ENCODE measurements at places on chromosomes 6 and 20.

DNA sequence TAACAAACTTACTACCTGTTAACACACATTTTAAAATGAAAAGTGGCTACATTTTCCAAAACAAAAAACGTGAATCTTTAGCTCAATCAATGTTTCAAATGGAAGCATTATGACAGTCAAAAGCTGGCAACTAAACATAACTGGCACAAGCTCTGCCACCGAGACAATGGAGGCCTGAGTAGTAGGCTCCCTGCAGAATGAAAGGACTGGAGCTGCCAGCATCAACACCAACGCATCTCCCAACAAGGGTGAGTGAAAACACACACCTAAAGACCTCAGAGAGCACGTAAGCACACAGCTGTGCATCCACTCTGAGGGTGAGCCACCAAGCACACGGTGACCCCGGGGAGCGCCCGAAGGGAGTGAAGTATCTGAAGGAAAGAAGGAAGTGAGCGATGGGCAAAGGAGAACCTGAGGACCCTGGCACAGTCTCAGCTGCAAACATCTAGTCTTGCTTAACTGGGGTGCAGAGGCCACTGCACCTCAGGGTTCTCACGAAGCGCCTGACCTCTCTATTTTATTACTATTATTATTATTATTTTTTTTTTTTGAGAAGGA, 1.6 kb upstream of the ADRM1 start:
- no peak for DNase-seq

DNA sequence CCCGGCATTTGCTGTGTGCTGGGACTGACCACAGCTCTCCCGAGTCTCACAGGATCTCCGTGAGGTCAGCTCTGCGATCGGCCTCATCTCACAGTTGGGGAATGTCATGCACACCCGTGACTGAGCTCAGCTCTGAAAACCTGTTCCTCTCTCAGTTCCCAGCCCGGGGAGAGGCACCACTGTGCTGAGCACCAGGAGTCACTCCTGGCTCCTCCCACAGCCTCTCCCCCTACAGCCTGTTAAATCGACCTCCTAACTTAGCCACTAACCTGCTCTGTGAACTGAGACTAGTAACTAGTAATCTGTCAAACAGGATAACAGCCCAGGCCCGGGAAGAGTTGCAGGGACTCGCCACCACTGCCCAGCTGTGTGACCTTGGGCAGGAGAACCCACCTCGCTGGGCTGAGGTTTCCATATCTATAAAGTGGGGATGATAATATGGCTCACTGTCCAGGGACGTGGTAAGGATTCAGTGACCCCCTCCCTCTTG, 20.1 kb upstream of the NOL4L start:
- DNase-seq: no peak

- DNase-seq: peak; percentile 32
These were observed 647 bp downstream of the AK9 start for GRCh38 chr6:109690373-109690736.

DNA sequence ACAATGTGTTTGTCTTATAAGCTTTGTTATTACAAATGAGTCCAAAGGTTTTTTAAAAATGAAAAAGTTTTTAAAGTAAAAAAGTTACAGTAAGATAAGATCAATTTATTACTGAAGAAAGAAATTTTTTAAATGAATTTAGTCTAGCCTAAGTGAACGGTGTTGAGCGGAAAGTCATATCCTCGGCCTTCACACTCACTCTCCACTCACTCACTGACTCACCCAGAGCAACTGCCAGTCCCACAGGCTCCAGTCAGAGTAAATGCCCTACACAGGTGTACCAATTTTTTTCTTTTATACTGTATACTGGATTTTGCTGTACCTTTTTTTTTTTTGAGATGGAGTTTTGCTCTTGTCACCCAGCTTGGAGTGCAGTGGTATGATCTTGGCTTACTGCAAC, 42.7 kb upstream of the AGPAT4 start:
- no peak for DNase-seq

- DNase-seq: no peak
These were observed 98.0 kb upstream of the FAM8A1 start for GRCh38 chr6:17501982-17502704.

- DNase-seq: no peak
These were observed 320.7 kb upstream of the JARID2 start for GRCh38 chr6:14925025-14925698.

DNA sequence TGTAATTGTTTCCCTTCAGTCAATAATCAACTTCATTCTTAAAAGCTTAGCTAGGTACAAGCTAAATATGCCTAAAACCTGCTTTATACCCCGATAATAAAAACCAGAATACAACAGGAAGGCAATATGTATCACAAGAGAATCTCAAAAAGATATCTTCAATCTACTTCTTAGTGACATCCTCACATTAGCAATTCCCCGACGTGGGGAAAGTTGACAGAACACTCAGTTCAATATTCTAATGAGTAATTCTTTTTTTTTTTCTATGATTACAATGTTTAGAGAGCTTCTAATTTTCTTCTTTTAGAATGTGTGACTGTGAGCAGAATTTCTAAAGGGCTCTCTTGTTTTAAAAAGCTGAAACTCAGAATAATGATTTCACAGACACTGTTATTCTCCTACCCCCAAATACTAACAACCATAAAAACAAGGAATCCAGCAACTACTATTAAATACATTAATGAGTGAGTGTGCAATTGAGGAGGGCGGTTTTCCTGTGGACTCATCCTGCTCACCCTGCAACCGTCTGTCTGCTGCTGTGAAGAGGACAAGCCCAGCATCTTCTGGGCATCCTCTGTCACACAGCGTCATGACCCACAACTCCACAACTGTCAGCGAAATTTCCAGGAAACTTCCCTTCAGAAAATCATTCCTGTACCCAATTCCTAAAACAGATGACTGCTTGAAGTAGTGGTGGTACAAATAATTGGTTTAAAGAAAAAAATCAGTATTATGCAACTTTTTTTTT, 68.1 kb downstream of the DTNBP1 start:
- no peak for DNase-seq

GRCh38 chr6:52735071-52735470, 28.2 kb downstream of the GSTA2 start:
- no peak for DNase-seq

- DNase-seq: no peak
These were observed 18.0 kb downstream of the HFE start for GRCh38 chr6:26105109-26105730.

GRCh38 chr6:87099472-87099871, 4.6 kb upstream of the CGA start:
- no peak for DNase-seq

GRCh38 chr6:114033606-114034005, 62.7 kb upstream of the HDAC2 start:
- DNase-seq: no peak

DNA sequence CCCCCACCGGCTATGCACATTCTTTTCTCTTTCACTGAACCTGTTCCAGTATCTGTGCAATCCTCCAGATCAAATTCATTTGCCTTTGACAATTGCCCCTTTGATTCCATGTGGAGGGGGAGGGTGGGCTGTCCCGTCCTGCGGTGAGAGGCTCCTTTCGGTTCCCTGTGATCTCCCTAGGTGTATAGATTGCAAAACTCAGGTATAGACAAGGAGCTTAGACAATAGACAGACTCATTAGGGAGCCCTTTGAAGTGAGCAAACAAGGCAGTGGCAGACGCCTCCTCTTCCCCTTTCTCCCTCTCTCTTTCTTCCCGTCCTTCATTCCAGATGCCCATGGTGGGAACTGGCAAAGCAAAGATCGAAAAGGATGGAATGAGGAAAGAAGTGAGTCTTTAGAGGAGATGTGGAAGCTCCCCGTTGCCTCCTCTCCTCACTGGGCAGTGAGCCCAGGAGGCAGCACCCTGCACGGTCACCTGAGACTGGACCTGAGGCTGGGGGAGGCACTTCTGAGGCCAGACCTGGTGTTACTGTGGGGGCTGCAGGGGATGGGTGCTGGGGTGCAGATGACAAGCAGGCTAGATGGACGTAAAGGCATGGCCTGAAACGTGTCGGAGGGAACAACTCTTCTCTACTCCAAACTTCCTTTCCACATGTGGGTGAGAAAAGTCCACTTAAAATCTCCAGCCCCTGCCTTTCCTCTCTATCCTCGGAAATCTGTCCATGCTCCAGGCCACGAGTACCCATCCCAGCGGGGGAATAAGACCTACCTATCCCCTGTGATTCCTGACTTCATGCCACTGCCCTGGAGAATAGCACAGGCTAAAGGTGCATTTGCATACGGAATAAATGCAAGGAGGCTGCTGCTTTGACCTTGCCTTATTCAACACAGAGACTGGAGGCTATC, 256.6 kb upstream of the FOXQ1 start:
- no peak for DNase-seq

- no peak for DNase-seq
These were observed 13.5 kb upstream of the XRN2 start for GRCh38 chr20:21289651-21290050.

GRCh38 chr6:124567401-124567800, 394.8 kb upstream of the RNF217 start:
- no peak for DNase-seq

- no peak for DNase-seq
These were observed 88.6 kb upstream of the MAFB start for GRCh38 chr20:40777653-40778052.

DNA sequence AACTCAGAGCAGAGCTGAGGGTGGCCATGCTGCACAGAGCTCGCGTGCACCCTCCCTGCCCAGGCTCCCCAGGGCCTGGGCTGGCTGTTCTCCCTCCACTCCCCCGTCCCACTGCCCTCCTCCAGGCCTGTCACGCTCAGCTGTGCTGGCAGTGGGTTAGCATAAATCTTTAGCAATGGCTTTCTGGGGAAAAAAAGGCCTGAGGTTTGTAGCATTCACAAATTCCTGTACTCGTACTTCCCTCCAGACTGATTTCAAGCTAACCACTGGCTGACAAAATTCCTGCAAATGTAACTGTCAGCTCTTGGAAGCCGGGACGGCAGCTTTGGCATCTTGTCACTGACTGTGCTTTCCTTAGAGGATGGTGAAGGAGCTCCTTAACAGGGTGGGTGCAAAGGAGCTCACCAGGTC, 22.3 kb upstream of the SMOC2 start:
- no peak for DNase-seq

DNA sequence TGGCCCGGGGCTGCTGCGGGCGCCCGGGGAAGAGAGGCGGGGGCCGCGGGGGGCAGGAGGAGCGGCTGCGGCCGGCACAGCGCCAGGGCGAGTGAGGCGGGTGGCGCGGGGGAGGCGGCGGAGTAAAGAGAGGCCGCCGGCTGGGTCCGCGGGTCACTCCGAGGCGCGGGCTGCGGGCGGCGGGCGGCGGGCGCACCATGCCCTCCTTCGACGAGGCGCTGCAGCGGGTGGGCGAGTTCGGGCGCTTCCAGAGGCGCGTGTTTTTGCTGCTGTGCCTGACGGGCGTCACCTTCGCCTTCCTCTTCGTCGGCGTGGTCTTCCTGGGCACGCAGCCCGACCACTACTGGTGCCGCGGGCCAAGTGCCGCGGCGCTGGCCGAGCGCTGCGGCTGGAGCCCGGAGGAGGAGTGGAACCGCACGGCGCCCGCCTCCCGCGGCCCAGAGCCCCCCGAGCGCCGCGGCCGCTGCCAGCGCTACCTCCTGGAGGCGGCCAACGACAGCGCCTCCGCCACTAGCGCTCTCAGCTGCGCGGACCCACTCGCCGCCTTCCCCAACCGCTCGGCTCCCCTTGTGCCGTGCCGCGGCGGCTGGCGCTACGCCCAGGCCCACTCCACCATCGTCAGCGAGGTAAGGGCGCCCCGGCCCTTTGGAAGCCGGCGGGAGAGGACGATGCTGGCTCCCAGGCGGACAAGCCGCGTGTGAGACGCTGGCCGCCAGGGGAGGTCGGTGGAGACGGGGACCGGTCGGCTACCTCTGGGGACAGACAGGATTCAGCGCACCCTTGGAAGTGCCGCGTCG, at the start of gene SLC22A3:
TSS of gene SLC22A3 (plus strand) at position 156 of the 797 bp plus-strand sequence. CDS start at position 198, 42 bp downstream.
- DNase-seq: no peak

DNA sequence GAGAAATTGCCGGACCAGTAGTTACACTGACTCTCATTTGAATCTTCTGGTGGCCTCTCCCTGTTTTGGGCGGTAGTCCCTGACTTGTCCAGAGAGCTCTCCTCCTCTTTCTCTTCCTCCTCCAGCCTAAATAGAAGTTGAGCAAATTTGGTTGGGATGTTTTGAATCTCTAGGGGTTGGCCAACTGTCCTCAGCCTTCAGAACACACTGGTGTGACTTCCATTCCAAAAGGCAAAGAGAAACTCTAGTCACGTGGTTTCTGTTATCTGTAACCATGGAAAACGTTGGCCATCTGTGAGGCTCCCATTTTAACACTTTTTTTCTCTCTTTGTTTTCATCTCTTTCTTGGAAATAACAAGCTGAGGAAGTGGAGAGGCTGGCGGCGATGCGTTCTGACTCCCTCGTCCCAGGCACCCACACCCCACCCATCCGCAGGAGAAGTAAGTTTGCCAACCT, 275.3 kb downstream of the TBC1D7 start:
- DNase-seq: no peak

DNA sequence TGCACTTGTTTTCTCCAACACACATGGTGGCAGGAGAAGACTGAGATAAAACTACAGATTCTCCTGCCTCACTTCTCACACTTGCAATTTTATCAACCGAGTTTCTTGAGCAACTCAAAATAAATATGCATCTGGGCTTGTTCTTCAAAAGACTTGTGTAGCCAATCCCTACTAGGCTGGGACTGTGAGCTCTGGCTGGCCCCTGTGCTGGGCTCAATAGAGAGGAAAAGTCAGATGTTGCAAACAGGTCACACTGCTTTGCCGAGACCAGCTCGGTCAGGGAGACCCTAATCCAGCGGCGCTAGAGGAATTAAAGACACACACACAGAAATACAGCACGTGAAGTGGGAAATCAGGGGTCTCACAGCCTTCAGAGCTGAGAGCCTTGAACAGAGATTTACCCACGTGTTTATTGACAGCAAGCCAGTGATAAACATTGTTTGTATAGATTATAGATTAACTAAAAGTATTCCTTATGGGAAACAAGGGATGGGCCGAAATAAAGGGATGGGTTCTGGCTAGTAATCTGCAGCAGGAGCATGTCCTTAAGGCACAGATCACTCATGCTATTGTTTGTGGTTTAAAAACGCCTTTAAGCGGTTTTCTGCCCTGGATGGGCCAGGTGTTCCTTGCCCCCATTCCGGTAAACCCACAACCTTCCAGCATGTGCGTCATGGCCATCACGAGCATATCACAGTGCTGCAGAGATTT, 32.7 kb downstream of the FAM50B start:
- DNase-seq: no peak

DNA sequence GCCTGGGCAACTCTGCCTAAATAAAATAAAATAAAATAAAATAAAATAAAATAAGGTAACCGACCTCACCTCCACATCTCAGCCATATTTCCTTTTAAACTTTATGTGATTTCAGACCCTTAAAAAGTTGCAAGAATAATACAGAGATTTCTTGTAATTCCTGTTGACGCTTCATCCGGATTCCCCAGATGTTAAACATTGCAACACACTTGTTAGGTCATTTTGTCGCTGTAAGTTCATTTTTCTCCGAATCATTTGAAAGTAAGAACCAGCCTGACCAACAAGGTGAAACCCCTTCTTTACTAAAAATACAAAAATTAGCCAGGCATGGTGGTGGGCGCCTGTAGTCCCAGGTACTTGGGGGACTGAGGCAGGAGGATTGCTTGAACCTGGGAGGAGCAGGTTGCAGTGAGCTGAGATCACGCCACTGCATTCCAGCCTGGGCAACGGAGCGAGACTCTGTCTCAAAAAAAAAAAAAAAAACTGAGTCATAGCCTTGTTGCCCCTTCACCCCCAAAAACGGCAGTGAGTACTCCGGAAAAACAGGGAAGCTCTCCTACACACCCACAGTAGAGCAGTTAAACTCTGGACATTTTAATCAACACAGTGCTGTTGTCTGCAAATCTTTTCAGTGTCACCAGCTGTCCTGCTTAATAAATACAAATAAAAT, 5.9 kb downstream of the PYGB start:
- no peak for DNase-seq

GRCh38 chr20:42734660-42735368, 454.9 kb downstream of the PTPRT start:
- no peak for DNase-seq

Measured in stimulated activated CD8-positive, alpha-beta memory T cell treated with anti-CD3 and anti-CD28 coated beads, Interleukin-2, amount 100 ng/mL, for 1 hour (primary cell).